ENCODE measurements at places on chromosomes 3 and 15. TPM values are rescaled to one million over a fixed set of nuclear protein-coding genes. Genes with fewer than 3 reads are reported as not detected.
A peak's percentile ranks its signal among the peaks of the same experiment; 100 is the strongest.

DNA sequence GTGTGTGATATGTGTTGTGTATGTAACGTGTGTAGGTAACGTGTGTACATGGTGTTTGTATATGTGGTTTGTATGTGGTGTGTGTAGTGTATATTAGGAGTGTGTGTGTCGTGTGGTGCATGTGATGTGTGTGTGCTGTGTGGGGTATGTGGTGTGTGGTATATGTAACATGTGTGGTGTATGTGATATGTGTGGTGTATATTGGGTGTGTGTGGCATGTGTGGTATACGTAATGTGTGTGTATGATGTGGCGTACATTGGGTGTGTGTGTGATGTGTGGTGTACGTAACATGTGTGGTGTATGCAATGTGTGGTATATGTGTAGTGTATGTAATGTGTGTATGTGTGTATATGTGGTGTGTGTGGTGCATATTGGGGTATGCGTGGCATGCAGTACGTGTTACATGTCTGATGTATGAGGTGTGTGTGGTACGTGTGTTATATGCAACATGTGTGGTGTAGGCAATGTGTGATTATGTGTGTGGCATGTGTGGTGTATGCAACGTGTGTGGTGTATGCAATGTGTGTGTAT, 41.2 kb downstream of the ARRDC4 start:
- H3K4me1 ChIP-seq: no peaks in the 10 kb centered on the region
- no peaks in the 10 kb centered on the region for H3K27me3 ChIP-seq
- no peak overlapping the region for H3K27ac ChIP-seq
- H3K36me3 ChIP-seq: no peaks in the 10 kb centered on the region
- no peak for DNase-seq
- no peak overlapping the region for H3K4me3 ChIP-seq

GRCh38 chr15:77024273-77025082, 29.6 kb downstream of the PSTPIP1 start:
- H3K4me1 ChIP-seq: peaks cover 77% of the 10 kb centered on the region
- DNase-seq: peak; percentile 58
- peak overlapping the region; percentile 49 for H3K27ac ChIP-seq
- no peaks in the 10 kb centered on the region for H3K27me3 ChIP-seq
- no peak overlapping the region for H3K4me3 ChIP-seq

DNA sequence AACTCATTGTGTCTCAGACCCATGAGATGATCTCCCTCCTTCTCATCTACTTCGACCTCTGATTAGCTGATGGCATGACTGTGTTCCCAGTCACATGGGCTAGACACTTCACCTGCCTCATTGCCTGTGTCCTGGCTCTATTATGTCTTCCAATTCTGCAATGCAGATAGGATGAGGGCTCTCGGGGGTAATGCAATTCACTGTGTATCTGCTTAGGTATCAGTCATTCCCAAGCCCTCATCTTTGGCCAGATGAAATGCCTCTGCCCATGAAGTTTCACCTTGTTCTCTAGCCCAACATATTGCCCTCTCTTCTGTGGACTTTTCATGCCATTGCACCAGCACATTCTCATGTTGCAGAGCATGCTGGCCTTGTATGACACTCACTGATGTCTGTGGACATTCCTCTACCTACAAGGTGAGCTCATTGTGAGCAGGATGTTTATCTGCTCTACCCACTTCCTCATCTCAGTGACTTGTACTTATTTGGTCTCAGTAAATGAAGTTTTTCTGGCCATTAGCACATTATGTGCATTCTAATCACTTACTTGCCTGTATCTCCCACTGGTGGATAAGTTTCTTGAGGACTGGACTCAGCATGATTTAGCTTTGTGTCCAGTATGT, 32.3 kb downstream of the MOBP start:
- H3K4me3 ChIP-seq: no peak overlapping the region
- H3K27me3 ChIP-seq: peaks cover 52% of the 10 kb centered on the region
- DNase-seq: no peak
- H3K27ac ChIP-seq: no peak overlapping the region

AMT gene
- total RNA-seq: 10.5 TPM

DNA sequence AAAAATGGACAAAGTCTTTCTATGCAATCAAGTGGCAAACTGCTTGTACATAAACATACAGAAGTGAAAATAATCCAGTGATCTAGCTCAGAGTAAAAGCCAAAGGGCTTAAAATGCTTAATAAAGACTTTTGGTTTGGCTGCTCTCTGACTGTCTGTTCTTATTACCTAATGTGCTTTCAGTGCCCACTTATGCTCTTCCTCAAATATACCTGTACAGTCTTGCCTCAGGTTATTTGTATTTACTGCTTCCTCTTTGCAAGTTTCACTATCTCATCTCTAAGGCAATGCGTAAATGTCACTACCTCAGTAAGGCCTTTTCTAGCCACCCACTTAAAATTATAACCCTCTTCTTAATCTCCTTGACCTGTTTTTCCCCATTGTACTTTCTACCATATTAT, 171.8 kb downstream of the EPHA6 start:
- H3K36me3 ChIP-seq: no peaks in the 10 kb centered on the region
- no peak overlapping the region for H3K4me3 ChIP-seq
- H3K4me1 ChIP-seq: no peaks in the 10 kb centered on the region
- no peak overlapping the region for H3K27ac ChIP-seq
- no peaks in the 10 kb centered on the region for H3K27me3 ChIP-seq
- DNase-seq: no peak

DNA sequence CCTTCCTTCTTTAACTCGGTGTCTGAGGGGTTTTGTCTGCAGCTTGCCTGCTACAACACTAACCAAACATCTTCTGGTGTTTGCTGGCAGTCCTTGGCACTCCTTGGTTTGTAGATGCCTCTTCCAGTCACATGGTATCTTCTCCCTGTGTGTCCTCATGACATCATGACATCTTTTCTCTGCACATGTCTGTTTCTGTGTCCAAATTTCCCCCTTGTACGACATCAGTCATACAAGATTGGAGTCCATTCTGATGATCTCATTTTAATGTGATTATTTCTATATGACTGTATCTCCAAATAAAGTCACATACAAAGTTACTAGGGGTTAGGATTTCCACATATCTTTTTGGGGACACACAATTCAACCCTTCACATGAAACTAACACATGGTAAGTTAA, 152.3 kb upstream of the LRRN1 start:
- H3K4me1 ChIP-seq: no peaks in the 10 kb centered on the region
- H3K27ac ChIP-seq: no peak overlapping the region
- no peak for DNase-seq
- no peaks in the 10 kb centered on the region for H3K27me3 ChIP-seq

TNFAIP8L3 gene
- not detected for total RNA-seq

DNA sequence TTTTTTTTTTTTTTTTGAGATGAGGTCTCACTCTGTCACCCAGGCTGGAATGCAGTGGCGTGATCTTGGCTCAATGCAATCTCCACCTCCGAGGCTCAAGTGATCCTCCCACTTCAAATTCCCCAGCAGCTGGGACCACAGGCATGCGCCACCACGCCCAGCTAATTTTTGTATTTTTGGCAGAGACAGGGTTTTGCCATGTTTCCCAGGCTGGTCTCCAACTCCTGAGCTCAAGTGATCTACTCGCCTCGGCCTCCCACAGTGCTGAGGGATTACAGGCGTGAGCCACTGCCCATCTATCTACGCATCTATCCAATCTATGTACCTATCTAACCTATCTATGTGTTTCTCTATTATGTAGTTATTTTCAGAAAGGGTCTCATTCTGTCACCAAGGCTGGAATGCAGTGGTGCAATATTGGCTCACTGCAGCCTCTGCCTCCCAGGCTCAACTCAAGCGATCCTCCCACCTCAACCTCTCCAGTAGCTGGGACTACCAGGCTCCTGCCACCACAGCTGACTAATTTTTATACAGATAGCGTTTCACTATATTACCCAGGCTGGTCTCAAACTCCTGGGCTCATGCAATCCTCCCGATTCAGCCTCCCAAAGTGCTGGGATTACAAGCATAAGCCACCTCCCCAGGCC, 20.2 kb upstream of the GPX1 start:
- peaks cover 25% of the 10 kb centered on the region for H3K36me3 ChIP-seq
- no peak overlapping the region for H3K27ac ChIP-seq
- H3K4me1 ChIP-seq: peaks cover 41% of the 10 kb centered on the region
- H3K27me3 ChIP-seq: no peaks in the 10 kb centered on the region
- DNase-seq: no peak

TRIM42 gene
- not detected for total RNA-seq

INO80 gene
- 20.3 TPM for total RNA-seq

PFKFB4 gene
- total RNA-seq: 0.98 TPM

DNA sequence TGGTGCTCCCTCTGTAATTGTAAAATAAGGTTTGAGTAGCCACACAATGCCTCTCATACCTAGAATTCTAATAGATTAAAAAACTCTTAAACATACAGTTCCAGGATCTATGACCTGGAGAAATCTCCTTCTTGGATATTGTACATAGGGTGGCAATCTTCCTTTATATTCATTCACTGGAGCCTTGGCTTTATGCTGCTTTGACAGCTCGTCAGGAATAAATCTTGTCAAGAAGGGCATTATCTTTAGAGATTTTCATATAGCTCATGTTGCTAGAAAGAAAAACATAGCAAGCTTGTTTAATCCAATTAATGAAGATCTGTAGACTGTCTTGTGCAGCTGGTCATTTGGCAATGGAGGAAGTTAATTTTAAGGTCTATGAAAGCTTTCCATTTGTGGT, 131.1 kb downstream of the PYDC2 start:
- no peak overlapping the region for H3K4me3 ChIP-seq
- no peaks in the 10 kb centered on the region for H3K27me3 ChIP-seq
- H3K27ac ChIP-seq: no peak overlapping the region
- H3K36me3 ChIP-seq: no peaks in the 10 kb centered on the region

DNA sequence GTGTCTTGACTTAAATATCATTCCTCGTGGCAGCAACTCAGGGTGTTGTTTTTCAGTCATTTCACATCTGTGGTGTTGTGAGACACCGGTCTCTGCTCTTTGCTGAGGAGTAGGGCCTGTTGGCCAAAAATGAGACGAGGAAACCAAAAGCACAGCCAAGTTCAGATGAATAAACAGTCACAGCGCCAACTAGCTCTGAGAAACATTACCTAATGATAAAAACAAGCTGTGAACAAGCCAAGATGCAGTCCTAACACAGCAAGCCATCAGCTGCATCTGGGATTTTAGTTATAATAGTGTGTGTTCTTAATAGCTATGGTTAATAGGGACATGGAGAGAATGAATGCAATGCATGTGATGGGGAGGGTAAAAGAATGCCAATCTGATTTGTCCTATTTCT, 843.4 kb upstream of the DPPA4 start:
- H3K27me3 ChIP-seq: no peaks in the 10 kb centered on the region
- no peak overlapping the region for H3K27ac ChIP-seq
- H3K4me1 ChIP-seq: no peaks in the 10 kb centered on the region

DNA sequence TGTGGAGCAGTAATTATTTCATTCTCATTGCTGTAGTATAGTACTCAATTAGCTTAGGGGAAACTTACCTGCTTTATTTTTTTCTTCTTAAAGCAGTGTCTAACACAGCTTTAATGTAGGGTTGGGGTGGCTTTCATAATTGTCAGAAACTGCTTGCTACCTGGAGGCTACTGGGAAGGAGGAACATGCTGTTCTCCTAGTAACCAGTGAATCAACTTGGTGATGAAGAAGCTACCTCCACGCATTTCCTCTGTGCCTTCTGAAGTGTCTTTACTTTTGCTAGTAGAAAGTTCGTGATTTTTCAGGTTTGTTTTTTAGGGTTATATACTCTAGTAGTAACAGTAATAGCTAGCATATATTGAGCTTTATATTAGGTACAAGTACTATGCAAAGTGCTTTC, 11.5 kb downstream of the FEM1B start:
- peaks cover 9% of the 10 kb centered on the region for H3K4me1 ChIP-seq
- no peak overlapping the region for H3K4me3 ChIP-seq
- DNase-seq: no peak
- no peaks in the 10 kb centered on the region for H3K27me3 ChIP-seq
- H3K36me3 ChIP-seq: peaks cover 38% of the 10 kb centered on the region

C3orf49 gene
- not detected for total RNA-seq

CGNL1 gene
- not detected for total RNA-seq

GRCh38 chr15:33934921-33935320, 33.4 kb upstream of the CHRM5 start:
- H3K27me3 ChIP-seq: no peaks in the 10 kb centered on the region
- H3K27ac ChIP-seq: no peak overlapping the region
- no peak overlapping the region for H3K4me3 ChIP-seq
- DNase-seq: no peak

ZNF774 gene
- total RNA-seq: 0.20 TPM

DNA sequence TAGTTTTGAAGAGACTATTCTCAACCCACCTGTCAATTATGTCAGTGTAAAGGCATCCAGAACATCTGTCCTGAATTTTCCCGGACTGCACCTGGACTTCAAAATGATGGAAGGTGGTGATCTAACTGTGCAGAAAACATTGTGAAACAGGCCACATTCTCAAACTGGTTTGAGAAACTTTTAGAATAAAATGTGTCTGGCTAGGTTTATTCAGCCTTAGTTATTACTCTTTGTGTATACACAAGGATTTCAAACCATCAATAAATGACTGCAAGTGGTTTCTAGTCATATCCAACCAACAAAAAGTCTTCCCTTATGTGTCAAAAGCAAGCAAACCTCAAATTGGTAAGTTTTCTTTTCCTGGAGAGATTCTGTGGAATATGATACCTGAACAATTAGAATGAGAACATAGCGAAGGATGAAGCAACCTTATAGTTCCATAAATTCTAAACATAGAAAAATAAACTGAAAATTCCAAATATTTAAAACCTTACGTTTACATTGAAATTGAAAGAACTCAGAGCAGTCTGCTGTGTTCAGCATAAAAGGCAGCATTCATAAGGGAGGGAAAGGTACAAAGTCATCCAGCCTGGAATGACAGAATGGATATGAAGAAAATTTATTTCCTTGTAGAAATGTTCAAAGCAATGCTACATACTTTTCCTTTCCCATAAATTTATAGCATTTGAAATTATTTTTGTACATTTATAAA, 306.6 kb upstream of the TGFBR2 start:
- DNase-seq: no peak
- no peaks in the 10 kb centered on the region for H3K4me1 ChIP-seq
- no peaks in the 10 kb centered on the region for H3K27me3 ChIP-seq
- H3K4me3 ChIP-seq: no peak overlapping the region
- H3K36me3 ChIP-seq: no peaks in the 10 kb centered on the region

TJP1 gene
- not detected for total RNA-seq

GRCh38 chr3:131036986-131037385, 10.3 kb downstream of the NEK11 start:
- H3K4me1 ChIP-seq: peaks cover 5% of the 10 kb centered on the region
- DNase-seq: no peak
- H3K27me3 ChIP-seq: no peaks in the 10 kb centered on the region
- H3K27ac ChIP-seq: no peak overlapping the region
- no peaks in the 10 kb centered on the region for H3K36me3 ChIP-seq
- H3K4me3 ChIP-seq: no peak overlapping the region

GRCh38 chr3:33047842-33048834, 48.8 kb downstream of the GLB1 start:
- H3K27me3 ChIP-seq: no peaks in the 10 kb centered on the region
- H3K4me3 ChIP-seq: peak overlapping the region; percentile 15
- peaks cover 65% of the 10 kb centered on the region for H3K4me1 ChIP-seq

- H3K36me3 ChIP-seq: no peaks in the 10 kb centered on the region
- no peak overlapping the region for H3K4me3 ChIP-seq
- H3K27me3 ChIP-seq: no peaks in the 10 kb centered on the region
- DNase-seq: no peak
- no peak overlapping the region for H3K27ac ChIP-seq
Observed at GRCh38 chr15:33395846-33396245, 85.1 kb downstream of the RYR3 start.

GRCh38 chr3:122564155-122564912, at the start of the genes DTX3L and PARP9:
Gene DTX3L (plus strand): TSS chr3:122564338. CDS start chr3:122564427, 89 bp downstream.
Gene PARP9 (minus strand): TSS chr3:122564300. CDS start chr3:122559620, 4,680 bp downstream.
- no peaks in the 10 kb centered on the region for H3K27me3 ChIP-seq
- DNase-seq: peak; percentile 88
- peaks cover 67% of the 10 kb centered on the region for H3K4me1 ChIP-seq
- peak within 1 kb of the TSS; percentile 92 for H3K4me3 ChIP-seq
- H3K27ac ChIP-seq: peak within 1 kb of the TSS; percentile 88
- H3K36me3 ChIP-seq: peaks cover 39% of the 10 kb centered on the region

All from CD4-positive, alpha-beta T cell (primary cell).